ENCODE measurements at places on chromosomes 5 and 9.

DNA sequence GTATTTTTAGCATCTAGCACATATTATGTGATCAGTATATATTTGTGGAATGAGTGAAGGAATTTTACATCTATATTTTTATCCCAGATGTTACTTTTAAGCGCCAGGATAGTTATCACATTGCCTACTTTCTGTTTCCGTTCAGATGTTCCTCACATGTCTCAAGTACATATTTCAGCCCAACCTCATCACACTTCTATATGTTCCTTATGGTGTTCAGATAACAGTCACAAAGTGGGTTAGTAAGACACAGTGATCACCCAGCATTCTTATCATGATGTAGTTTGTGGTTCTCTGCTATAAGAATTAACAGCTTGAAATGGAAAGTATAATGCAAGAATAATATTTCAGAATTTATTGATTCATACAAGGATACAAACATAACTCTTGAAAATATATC lies 170.0 kb upstream of the RASA1 start:
- no peak for DNase-seq

- DNase-seq, result no peak
These were observed 202.4 kb downstream of the C9orf50 start for GRCh38 chr9:129418451-129418850.

GRCh38 chr5:109922381-109922995 lies 232.8 kb downstream of the MAN2A1 start:
- DNase-seq, result no peak

DNA sequence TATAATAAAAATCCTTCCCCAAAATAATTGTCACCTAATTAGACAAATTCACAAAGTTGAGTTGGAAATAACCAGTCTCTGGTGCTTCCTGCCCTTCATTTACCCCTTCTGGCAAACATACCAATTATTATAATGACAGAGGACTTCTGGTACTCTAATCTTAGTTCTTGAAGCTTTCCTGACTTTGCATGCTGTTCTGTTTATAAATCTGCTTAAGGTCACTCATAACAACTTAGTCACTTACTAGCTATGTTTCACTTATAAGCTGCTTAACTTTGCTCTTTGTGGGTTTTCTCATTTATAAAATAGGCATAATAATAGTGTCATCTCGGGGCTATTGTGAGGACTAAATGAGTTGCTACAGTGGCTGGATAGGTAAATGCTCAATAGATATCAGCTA lies 446.5 kb downstream of the EFNA5 start:
- no peak for DNase-seq

- peak; percentile 63 for DNase-seq
These were observed 2.0 kb downstream of the PDLIM7 start for GRCh38 chr5:177495243-177496060.

DNA sequence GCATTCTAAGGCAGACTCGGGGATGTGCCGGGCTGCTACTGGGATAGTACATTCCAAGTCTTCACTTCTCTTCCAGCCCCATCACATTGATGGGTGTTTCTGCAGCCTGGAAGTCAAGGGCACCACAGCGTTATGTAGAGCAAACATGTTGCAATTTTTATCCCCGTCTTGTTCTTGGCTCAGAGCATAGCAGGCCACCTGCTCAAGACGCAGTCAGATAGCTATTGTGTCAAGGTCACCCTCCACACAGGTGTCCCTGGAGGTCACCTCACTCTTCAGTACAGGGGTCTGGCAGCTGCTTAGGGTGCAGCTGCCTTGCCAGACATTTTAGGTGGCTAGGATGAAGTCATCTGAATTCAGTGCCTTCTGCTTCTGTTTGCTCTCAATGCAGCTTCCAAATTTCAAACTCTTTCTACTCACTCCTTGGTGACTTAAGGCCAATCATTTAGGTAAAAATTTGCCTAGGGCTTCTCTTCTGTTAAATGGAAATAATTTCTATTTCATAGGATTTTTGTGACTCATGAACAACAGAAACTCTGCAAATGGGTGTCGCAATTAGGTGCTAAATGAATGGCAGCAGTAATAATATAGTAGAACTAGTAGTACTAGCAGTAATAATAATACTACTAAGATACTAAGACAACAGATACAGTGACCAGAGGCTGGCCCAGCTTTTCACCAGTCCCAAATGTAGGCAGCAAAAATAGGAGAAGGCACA lies 24.3 kb downstream of the KCNV2 start:
- no peak for DNase-seq

DNA sequence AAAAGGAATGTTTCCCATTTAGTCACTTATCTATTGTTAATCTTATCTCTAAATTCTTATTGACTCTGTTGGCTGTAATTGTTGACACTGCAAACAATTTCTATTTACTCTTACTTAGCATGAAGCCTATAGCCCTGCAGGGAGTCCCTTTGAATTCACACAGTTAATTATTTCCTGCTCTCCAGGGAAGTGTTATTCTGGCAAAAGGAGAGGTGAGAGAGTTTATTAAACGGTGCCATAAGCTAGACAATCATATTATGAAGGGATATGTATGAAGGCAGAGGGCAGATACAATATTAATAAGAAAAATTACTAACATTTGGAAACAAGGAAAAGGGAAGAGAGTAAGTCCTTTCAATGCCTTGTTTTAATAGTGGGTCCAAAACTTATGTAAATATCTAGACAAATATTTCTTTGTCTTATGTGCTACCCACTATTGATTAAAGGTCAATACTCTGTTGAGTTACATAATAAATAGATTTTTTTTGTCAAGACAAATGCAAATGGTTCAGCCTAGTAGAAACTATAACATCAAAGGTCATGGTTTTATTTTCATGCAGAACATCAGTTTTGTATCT lies 107.1 kb downstream of the CDH18 start:
- no peak for DNase-seq

Measured in BE2C (cell line).